ENCODE measurements at places on chromosomes 12 and 14.
A peak's percentile ranks its signal among the peaks of the same experiment; 100 is the strongest.

DNA sequence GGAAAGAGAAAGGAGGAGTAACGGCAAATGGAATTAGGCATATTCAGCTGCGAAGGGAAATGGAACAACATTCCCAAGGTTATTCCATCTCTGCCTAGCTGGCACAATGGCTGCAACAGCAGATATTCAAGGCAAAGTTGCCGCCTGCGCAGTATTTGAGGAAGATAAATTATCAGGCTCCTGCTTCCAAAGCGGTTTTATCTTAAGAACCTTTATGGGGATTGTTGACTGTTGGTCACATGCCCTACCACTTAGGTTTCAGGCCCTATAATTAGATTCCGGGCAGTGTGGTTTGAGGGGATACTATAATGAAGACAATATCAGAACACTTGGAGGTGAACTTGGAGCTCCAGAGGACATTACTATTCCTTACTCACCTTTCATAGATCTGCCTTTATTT is 99.7 kb downstream of the FGD4 start:
- DNase-seq, result no peak

DNA sequence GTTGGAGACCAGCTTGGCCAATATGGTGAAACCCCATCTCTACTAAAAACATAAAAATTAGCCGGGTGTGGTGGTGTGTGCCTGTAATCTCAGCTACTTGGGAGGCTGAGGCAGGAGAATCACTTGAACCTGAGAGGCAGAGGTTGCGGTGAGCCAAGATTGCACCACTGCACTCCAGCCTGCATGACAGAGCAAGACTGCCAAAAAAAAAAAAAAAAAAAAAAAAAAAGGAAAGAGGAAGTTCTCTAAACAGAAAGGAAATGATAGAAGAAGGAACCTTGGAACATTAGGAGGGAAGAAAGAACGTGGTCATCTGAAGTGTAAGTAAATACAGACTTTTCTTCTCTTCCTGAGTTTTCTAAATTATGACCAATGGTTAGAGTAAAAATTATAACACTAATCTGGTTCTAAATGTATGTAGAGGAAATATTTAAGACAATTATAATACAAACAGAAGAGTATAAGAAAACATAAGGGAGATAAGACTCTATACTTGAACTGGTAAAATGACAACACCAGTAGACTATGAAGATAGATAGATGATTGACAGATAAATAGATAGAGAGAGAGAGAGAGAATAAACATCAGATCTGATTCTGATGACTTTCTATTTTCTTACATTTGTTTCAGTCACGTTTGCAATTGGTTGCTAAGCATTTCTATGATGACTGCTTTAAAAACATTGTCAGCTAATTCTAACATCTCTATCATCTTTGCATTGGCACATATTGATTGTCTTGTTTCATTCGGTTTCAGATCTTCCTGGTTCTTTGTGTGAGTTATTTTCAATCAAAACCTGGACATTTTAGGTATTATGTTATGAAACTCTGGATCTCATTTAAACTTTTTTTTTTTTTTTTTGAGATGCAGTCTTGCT is 12.9 kb upstream of the CORO1C start:
- peak; percentile 72 for DNase-seq

DNA sequence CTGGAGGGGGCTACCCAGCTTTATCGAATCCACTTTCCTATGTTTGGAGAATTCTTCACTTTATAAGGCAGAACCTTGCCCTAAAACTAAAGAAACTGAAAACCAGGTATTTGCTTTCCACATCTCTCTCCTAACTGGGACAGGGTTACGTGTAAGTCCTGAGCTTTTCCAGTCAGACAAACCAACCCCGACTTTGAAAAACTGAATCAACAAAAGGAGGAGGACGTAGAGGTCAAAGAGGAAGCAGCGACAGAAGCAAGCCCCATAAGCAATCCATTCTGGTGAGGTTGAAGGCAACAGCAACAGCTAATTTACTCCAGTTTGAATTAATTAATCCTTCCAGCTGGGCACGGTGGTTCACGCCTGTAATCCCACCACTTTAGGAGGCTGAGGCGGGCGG is 47.2 kb downstream of the LRP6 start:
- DNase-seq, result no peak

DNA sequence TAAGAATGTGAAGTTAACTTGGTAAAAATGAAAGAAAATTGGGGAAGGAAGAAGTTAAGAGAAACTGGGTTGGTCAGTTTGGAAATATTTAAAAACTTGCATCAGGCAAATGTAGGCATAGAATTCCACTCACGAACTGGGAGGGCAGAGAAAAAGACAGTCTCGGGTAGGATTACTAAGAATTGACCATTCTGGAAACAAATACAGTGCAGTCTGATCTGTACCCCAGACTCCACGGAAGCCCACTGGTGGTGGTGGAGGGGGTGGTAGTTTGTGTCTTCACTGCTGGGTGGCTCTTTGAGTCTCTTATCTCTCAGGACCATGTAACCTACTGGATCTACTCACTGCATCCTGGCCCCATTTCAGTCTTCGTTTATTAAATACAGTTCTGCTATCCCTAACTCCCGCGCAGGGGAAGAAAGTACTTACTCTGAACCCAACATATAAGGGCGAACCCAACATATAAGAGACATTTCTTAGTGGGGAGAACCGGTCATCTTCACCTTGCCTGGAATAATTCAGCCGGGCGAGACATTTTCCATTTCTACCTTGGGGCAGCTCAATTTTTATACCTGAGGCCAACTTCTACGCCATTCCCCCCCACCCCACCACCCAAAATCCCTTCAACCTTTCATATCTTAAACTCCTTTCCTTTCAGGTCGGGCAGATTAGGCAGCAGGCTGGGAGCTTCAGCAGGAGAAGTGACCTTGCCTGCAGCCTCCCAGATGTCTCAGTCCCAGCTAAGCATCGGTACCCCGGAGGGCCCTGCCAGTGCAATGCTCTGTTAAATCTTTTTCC is 1.7 kb downstream of the SLC2A3 start:
- no peak for DNase-seq

DNA sequence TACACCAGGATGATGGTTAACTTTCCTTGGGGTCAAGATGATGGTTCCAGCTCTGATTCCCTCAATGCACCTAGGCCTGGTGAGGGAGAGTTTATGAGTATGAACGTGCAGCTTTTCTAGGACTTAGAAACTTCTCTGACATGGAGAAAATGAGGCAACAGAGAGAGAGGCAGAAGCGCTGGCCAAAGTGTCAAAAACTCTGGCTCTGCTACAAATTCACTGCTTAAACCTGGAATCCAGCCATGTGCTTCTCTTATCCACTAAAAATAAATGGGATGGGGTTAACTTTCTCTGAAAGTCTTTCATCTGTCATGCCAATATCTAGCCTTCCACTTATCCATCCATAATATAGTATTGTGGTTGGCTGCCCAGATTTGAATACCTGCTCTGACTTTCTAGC is 568.7 kb downstream of the MED13L start:
- DNase-seq, result no peak

GRCh38 chr14:78170203-78170602 is at the start of gene NRXN3:
NRXN3 (plus strand) TSS chr14:78170373; CDS start chr14:78243094, 72,721 bp downstream.
- no peak for DNase-seq

GRCh38 chr12:5520831-5521230 is 88.9 kb downstream of the NTF3 start:
- DNase-seq, result no peak

DNA sequence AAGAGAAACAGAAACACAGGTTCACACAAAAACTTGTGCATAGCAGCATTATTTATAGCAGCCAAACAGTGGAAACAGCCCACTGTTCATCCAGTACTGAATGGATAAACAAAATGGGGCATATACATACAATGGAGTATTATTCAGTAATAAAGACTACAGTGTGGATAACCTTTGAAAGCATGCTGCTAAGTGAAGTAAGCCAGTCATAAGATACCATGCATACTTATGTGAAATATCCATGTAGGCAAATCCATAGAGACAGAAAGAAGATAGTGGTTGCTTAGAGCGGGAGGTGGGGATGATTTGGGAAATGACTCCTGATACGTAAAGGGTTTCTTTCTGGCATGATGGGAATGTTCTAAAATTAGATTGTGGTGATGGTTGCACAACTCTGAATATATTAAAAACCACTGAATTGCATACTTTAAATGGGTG is 99.4 kb downstream of the CRADD start:
- no peak for DNase-seq

GRCh38 chr12:16880864-16881285 is 274.9 kb upstream of the LMO3 start:
- no peak for DNase-seq

DNA sequence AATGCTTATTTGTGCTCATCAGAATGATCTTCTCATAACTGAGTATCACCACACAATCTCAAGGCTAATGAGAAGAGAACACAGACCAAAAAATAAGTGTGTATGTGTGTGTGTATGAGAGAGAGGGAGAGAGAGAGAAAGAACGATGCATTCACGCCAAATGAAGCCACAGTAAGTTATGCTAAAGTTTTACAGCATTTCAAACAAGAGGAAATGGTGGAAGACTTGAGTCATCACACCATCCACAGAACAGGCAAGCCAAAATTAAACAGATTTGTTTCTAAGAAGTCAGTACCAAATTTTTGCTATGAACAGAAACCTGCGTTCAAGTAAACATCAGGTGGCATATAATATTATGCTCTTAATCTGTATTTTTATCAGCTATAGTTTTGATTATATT is 141.2 kb downstream of the MED13L start:
- no peak for DNase-seq
